ENCODE measurements at places on chromosomes 1 and 21. TPM values are rescaled to one million over a fixed set of nuclear protein-coding genes. Genes with fewer than 3 reads are reported as not detected.

TNFRSF18 gene
- 0.61 TPM for total RNA-seq

SLC9C2 gene
- not detected for total RNA-seq

PM20D1 gene
- total RNA-seq: not detected

HSD3B2 gene
- total RNA-seq: 2.2 TPM

KRTAP12-2 gene
- total RNA-seq: not detected

COL9A2 gene
- total RNA-seq: 4.0 TPM

S100A7 gene
- not detected for total RNA-seq

MAP10 gene
- 2.5 TPM for total RNA-seq

FAM43B gene
- total RNA-seq: 0.16 TPM

NID1 gene
- total RNA-seq: 25.5 TPM

KRTAP13-1 gene
- not detected for total RNA-seq

CDCA8 gene
- total RNA-seq: 44.5 TPM

LELP1 gene
- not detected for total RNA-seq

PTAFR gene
- 2.2 TPM for total RNA-seq

UBL4B gene
- not detected for total RNA-seq

LCE3D gene
- not detected for total RNA-seq

SPATA45 gene
- total RNA-seq: not detected

KRTAP13-2 gene
- 2.3 TPM for total RNA-seq

SLC22A15 gene
- total RNA-seq: 1.2 TPM

ADGRL4 gene
- 5.2 TPM for total RNA-seq

EXO5 gene
- 8.7 TPM for total RNA-seq

STIL gene
- 22.0 TPM for total RNA-seq

SIPA1L2 gene
- 53.6 TPM for total RNA-seq

BROX gene
- 56.8 TPM for total RNA-seq

PSMG1 gene
- total RNA-seq: 41.2 TPM

OR10Z1 gene
- total RNA-seq: not detected

ADAM30 gene
- total RNA-seq: not detected

Data from colonic mucosa (tissue), 4 donors.